AG09309 (cell line): ENCODE measurements at places on chromosomes 6 and 20.

GRCh38 chr20:34875642-34876405 is 588 bp upstream of the ACSS2 start:
- no peak for DNase-seq

DNA sequence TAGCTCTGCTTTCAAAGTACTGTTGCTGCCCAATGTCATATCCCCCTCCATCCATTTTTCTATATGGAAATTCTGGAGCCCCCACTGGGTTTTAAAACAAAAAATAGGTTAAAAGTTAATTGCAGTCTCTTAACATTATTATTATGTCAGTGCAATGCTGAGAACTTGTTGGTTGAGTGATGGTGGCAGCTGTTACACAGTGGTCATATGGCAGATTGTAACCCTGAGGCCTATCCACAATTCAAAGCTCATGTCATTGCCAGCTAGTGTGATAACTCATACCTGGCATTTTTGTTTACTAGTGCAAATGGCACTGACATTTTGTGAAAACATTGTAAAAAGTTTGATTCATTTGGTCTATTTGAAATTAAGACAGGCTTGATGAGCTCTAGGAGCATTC is 305.7 kb upstream of the FLRT3 start:
- no peak for DNase-seq

- DNase-seq = no peak
Measured at GRCh38 chr6:83169106-83169505, 24.0 kb downstream of the PGM3 start.

DNA sequence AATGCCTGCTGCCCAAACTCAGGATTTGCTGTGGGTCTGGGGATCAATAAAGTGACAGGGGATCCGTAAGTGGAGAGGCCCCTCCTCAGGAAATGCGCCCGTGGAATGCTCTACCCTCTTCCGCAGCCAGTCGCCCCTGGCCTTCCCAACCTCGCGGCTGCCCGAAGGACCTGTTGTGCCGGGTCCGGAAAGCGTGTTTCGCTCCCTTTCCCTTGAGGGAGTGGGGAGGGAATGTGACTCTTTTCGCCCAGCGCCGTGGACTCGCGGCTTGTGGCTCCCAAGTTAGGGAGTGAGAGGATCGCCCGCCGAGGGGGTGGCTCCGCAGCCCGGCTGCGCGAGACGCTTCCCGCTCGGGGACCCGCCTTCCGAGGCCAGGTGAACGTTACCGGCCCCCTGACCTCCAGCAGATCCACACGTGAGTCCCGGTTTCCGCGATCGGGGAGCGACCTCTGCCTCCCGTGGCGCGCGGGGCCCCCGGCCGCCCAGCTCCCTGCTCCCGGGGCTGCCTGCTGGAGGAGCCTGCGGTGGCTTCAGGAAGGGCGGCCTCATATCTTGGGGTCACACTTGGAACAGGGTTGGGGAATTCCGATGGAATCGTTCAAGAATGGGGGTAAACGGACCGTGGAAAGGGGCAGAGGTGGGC is 666 bp downstream of the TPD52L1 start:
- DNase-seq = no peak

- no peak for DNase-seq
Measured at GRCh38 chr20:6034134-6034969, 19.5 kb downstream of the LRRN4 start.
